CD4-positive, alpha-beta T cell treated with Interleukin-12 subunit alpha and Interleukin-12 subunit beta, for 1 hour (primary cell): ENCODE measurements at places on chromosomes 1 and 21.

GRCh38 chr1:53446051-53446450 is 13.1 kb upstream of the DMRTB1 start:
- DNase-seq: no peak

DNA sequence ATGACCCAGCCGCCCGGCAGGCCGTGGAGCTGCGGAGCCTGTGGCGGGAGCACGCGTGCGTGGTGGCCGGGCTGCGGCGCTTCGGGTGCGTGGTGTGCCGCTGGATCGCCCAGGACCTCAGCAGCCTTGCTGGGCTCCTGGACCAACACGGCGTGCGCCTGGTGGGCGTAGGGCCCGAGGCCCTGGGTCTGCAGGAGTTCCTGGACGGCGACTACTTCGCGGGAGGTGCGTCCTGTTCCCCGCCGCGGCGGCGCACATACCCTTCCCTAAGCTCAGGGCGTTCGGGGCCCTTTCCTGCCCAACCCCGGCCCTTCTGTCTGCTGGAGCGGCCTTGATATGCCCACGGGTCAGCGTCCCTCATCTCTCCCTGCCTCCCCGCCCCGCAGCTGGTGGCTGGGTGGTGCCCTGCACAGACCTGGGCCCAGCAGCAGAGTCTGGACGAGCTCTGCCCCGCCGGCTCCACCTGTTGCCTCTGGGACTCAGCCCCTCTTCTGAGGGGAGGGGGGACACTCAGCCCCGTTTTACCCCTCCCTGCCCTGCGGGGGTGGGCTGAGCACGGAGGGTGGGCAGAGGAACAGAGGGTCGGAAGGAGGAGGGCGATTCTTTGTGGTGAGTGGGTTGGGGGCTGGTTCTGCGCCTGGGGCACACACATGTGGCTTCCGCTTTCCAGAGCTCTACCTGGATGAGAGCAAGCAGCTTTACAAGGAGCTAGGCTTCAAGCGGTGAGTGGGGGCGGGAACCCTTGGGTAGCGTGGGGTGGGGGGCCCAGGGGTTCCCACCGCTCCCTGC is 688 bp downstream of the PRXL2B start:
- DNase-seq: no peak

- DNase-seq: no peak
Observed at GRCh38 chr1:2251786-2252185, 23.7 kb downstream of the SKI start.

DNA sequence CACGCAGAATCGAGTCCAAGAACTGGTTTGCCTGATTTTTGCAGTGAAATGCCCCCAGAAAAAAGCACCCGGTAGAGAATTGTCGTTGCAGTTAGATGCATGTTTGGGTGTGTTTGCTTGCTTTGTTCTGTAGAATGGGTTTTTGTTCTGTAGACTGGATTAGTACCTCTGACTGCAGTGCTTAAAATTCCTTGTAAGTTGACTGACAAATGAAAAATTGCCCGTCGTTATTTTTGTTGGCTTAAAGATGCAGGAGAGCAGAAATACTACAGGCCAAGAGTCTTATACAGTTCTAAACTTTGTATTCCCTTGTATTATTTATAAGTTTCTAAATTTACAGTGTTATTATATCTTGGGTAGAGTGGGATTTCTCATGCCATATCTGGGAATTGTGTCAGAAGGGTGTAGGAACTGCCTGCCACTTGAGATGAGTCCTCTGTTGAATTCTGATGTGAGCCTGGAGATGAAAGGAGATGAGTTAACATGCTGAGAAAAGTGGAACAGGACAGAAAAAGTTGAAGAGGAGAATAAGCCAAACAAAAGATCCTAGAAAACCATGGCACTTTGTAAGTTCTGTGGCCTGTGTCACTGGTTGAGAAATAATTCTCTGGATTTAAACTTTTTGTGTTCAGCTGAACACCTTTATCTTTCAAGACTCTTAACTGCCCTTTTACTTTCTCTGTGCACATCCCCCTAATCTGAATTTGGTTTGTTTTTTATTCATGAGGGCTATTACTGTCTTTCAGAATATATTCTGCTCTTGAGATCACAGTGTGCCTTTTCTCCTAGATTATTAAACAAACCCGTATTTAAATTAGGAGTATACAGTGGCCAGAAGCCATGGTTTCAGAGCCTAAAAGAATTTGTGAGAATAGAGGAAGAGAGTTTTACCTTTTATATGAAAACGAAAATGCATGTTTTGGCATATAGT is 1.4 kb downstream of the DESI2 start:
- no peak for DNase-seq

DNA sequence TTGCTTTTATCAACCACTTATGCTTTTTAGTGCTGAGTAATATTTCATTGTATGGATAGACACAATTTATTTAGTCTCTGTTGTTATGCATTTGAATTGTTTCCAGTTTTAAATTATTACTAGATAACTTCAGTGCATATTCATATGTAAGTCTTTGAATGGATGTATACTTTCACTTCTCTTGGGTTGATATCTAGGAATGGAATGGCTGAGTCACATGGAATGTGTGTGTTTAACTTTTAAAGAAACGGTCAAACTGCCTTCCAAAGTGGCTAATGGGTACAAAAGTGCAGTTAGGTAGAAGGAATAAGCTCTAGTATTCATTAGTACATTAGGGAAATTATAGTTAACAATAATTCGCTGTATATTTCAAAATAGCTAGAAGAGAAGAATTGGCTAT is 82.4 kb downstream of the NPHS2 start:
- no peak for DNase-seq

- DNase-seq: no peak
Observed at GRCh38 chr1:5364591-5364990, 627.6 kb downstream of the NPHP4 start.

DNA sequence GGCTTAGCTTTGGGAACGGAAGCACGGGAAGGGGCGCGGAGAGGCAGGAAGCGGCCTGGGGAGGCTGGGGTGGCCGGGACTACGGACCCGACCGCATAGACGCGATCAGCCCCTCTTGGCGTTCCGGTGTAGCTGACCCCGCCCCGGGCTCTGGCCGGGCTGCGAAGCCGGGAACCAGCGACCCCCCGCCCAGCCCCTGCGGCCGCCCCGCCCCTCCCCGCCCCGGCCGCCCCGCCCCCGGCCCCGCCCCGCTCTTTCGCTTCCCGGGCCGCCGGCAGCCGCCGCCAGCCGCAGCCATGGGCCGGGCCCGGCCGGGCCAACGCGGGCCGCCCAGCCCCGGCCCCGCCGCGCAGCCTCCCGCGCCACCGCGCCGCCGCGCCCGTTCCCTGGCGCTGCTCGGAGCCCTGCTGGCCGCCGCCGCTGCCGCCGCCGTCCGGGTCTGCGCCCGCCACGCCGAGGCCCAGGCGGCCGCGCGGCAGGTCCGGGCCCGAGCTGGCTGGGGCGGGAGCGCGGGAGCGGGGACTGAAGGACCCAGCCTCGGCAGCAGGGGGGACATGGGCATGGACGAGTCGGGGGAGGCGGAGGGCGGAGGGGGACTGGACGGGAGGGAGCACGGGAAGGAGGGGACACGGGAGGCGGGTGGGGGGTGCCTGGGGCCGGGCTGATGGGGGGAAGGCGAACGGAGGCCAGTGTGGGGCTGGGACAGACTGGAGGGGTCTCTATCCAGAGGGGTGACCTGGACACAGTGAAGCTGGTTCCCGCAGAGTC is at the start of gene SELENON:
Gene SELENON (plus strand): TSS at position 259 of the 768 bp plus-strand sequence. CDS start 38 bp downstream, at position 297.
- peak; percentile 48 for DNase-seq

DNA sequence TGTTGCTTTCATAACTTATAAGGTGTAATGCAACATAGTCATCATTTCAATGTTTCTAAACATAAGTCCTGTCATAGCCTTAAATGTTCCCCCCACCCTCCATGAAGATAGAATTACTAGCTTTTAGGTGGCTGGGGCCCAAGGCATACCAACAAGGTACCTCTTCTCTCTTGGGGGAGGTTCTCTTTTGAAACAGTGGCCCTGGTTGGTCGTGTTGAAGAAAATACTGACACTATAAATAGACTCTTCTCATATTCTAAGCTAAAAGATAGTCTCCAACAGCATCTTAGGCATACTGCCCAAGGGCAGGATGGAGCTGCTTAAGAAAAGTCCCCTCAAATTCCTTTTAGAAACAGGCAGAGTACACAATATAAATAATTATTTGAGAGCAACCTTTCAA is 255.0 kb downstream of the FAF1 start:
- DNase-seq: no peak

DNA sequence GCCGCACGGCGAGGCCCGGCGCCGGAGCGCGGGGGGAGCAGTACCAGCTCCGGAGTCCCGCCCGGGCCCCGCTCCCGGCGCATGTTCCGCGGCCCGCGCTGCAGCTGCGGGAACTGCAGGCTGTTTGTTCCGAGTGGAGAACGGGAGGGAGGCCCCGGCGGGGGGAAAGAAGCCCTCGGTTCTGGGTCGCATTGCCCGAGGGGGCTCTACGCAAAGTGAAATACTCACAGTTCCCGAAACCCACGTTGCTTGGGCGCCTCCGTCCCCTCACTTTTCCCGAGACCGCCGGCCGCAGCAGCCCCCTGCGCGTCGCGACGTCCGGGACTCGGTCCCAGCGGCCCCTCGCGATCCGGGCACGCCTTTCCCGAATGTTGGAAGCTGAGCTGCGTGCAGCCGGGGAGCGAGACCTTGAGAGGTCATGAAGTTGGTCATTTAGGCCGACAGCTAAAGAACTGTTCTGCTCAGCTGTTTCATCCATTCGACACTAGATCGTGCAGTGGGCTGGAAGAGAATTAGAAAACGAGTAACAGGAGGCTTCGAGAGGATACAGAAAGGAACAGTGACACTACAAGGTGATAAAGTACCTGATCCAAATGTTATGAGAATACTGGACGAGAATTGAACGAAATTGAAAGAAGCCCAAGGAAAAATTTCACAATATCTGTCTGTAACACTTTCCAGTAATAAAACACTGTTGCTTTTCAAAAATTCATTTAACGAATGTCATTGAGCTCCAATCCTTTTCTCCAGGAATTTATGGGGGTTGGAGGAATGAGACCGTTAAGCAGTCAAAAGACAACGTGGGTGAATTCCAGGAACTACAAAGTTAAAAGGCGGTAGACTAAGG is 657 bp upstream of the LIN9 start:
- no peak for DNase-seq

DNA sequence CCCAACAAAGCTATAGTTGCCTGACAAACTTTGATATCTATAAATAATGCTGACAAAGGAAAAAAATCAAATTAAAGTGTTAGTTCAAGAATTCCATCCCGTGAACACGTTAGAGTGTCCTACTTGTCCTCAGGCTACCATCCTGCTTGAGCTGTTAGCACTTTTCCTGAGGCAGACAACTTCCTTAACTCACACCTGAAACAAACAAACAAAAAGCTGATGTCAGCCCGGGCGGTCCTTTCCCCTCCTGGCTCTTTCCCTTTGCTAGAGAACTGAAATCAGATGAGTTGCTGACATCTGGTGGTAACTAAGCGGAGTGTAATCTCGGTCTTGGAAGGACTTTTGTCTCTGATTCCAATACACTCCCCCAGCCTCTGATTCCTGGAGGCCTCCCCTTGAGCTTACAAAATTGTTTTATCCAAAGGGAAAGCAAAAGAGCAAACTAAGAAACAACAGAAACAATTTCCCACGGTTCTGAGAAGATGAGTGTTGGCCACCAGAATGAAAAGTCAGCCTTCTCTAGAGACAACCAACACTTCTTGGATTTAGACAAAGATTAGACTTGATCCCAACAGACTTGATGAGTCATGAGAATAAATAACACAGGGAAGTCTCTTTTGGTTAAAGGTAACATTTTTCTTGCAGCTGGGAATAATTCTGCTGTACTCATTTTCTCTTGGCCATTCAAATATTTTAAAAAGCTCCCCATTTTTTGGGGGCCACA is 135.4 kb downstream of the PROX1 start:
- peak; percentile 28 for DNase-seq

- no peak for DNase-seq
Observed at GRCh38 chr1:51482881-51483280, 36.2 kb downstream of the EPS15 start.

GRCh38 chr1:72186733-72187307 is 95.5 kb downstream of the NEGR1 start:
- no peak for DNase-seq

DNA sequence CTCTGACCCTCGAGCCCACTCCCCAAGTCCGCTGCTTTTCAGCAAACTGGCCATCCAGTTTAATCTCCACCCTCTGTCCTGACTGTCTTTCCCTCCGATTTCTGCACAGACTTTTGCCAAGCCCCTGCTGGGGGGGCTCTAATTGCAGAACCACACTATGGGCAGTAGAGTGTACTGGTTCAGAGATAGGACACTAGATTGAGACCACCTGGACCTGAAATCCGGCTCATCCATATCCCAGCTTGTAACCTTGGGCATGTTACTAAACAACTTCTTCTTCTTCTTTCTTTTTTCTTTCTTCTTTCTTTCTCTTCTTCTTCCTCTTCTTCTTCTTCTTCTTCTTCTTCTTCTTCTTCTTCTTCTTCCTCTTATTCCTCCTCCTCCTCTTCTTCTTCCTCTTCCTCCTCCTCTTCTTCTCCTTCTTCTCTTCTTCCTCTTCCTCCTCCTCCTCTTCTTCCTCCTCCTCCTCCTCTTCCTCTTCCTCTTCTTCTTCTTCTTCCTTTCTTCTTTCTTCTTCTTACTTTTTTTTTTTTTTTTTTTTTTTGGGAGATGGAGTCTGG is 7.7 kb downstream of the LRRC71 start:
- no peak for DNase-seq

GRCh38 chr1:95097426-95097825 is 19.7 kb upstream of the TLCD4 start:
- DNase-seq: no peak

- DNase-seq: no peak
Observed at GRCh38 chr21:25127811-25128210, 479.5 kb downstream of the MRPL39 start.

DNA sequence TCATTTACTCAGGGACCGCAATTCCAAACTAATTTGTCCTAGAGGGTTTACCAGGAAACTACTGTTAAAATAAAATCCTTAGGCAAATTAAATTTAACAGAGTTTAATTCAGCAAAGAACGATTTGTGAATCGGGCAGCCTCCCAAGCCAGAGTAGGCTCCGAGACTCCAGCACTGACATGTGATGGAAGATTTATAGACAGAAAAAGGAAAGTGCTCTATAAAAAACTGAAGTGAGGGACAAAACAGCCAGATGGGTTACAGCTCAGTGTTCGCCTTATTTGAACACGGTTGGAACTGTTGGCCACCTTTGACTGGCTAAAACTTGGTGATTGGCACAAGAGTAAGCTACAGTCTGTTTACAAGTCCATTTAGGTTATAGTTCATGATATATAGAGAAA is 35.2 kb upstream of the RCSD1 start:
- no peak for DNase-seq

GRCh38 chr1:159436469-159436868 is 3.1 kb upstream of the OR10J1 start:
- no peak for DNase-seq

DNA sequence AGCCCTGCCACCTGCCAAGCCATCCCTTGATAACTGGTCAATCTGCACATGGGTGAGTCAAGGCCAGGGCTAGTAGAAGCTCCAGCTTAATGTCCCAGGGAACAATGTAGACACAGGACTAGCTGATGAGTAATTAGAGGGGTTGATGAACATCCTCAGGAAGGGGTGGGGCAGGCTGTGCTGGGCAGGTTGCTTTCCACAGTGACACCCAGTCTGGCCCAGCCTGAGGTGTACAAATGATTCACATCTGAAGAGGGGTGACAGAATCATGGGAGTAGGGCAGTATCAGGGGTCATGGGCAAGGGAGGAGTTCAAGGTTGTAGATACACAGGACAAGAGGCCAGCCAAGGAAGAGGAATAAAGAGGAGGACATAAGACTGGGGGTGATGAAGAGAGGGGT is 4.3 kb downstream of the LPAR3 start:
- DNase-seq: no peak

GRCh38 chr1:208080396-208081286 is 163.5 kb downstream of the PLXNA2 start:
- no peak for DNase-seq

GRCh38 chr1:212943393-212943710 is 7.0 kb upstream of the VASH2 start:
- no peak for DNase-seq
